Esophagus squamous epithelium (tissue), 5 donors: ENCODE measurements at places on chromosomes 5 and 9.

GRCh38 chr5:180096616-180097015, 25.1 kb upstream of the RNF130 start:
- DNase-seq, result no peak

GRCh38 chr9:101536938-101537337, 3.3 kb downstream of the RNF20 start:
- DNase-seq, result no peak

GRCh38 chr5:50856401-50857119, 190.1 kb downstream of the PARP8 start:
- DNase-seq, result no peak

- DNase-seq, result no peak
These were observed 3.8 kb downstream of the ADAMTS13 start for GRCh38 chr9:133426011-133426410.

DNA sequence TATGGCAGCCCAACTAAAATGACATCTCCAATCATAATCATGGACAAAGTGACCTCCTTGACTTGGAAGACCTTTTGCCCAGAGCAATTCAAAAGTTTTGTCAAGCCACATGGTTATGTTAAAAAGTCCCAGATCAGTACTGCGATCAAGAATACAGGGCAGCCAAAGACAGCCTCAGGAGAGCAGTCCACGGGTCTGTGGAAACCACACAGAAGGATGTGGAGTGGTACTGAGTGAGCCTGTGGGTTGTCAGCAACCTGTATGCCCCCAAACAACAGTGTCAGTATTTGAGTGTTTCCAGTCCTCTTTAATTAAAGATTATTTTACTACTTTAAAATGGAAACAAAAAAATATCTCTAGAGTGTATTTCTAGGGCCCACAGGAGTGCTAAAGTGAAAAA, 345.4 kb upstream of the EFNA5 start:
- DNase-seq, result no peak

- no peak for DNase-seq
These were observed 325.3 kb downstream of the TLE1 start for GRCh38 chr9:81363916-81364480.

- DNase-seq, result no peak
These were observed 16.5 kb upstream of the ODF2 start for GRCh38 chr9:128439273-128439672.

- no peak for DNase-seq
These were observed 301.3 kb upstream of the ADCY2 start for GRCh38 chr5:7094626-7095025.

GRCh38 chr9:110691002-110691549, 22.5 kb downstream of the MUSK start:
- DNase-seq, result no peak

- no peak for DNase-seq
These were observed 8.5 kb upstream of the CCDC192 start for GRCh38 chr5:127694518-127695171.

DNA sequence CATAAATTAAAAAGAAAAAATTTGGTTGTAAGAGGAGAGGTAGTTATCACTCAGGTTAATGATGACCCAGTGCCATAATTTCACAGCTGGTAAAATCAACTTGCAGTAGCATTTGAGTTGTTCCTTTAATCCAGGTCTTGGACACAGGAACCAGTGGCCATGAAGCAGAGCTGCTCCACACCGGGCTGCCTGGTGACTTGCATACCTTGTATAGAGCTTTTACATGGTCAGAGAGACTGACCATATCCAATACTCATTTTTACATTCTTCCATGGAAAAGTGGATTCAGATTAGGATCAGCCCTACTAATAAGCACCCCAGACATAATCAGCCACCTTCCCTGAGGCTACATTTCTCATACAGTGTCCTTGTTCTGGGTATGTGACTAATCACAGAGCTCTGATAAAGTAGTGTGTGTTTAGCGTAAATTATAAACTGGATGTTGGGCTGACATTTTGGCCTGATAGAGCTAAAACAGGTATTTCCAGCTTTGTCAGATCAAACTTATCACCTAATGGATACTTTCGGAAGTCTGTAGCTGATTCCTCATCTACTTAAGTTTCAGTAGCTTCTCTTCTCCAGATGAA, 77.0 kb upstream of the ZSWIM6 start:
- DNase-seq, result no peak

DNA sequence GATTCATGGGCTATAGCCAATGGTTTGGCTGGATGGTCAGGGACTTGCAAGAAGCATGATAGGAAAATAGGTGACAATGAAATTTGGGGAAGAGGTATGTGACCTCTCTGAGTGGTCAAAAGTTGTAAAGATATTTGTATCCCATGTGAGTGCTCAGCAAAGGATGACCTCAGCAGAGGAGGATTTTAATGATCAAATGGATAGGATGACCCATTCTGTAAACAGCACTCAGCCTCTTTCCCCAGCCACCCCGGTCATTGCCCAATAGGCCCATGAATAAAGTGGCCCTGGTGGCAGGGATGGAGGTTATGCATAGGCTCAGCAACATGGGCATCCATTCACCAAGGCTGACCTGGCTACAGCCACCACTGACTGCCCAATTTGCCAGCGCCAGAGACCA, 138.4 kb upstream of the SPDL1 start:
- DNase-seq, result no peak
